Hematopoietic multipotent progenitor cell treated with erythropoietin and hydrocortisone succinate and interleukin-3 and kit ligand, for 8 days (in vitro differentiated cells): ENCODE measurements at places on chromosomes 12 and 14.

DNA sequence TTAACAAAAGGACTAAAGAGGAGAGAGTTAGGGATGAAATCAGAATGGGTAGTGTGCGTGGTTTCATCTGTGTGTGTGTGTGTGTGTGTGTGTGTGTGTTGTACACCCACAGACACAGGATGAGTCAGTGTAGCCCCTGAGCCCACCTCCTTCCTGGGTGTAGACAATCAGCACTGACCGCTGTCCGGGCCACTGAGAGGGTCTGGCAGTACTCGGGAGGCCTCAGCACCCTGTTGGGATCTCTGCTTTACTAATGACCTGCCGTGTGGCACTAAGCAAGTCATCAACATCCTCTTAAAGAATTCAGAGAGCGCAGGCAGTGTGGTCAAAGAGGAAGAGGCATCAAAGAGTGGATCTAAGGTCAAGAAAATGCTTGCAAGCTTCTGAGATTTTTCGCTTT is 112.6 kb downstream of the PRMT8 start:
- DNase-seq, result no peak

DNA sequence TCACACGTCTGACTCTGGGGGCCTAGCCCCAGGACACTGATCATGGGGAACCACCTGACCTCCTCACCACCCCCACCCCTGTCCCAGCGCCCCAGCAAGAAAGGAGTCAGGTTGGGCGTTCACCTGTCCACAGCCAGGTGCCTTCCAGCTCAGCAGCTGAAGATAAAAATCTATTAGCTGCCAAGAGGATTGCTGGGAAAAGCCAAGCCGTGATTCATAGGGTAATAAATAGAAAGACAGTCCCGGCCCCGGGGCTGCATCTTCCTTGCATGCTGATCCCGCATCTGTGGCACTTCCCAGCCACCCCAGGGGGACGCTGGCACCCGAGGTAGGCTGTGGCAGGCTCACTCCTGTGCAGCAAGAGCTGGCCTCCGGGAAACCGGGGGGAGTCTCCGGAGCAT is 70.2 kb upstream of the NCOR2 start:
- no peak for DNase-seq

- DNase-seq, result no peak
These were observed 150.0 kb downstream of the GPR65 start for GRCh38 chr14:88154926-88155325.

DNA sequence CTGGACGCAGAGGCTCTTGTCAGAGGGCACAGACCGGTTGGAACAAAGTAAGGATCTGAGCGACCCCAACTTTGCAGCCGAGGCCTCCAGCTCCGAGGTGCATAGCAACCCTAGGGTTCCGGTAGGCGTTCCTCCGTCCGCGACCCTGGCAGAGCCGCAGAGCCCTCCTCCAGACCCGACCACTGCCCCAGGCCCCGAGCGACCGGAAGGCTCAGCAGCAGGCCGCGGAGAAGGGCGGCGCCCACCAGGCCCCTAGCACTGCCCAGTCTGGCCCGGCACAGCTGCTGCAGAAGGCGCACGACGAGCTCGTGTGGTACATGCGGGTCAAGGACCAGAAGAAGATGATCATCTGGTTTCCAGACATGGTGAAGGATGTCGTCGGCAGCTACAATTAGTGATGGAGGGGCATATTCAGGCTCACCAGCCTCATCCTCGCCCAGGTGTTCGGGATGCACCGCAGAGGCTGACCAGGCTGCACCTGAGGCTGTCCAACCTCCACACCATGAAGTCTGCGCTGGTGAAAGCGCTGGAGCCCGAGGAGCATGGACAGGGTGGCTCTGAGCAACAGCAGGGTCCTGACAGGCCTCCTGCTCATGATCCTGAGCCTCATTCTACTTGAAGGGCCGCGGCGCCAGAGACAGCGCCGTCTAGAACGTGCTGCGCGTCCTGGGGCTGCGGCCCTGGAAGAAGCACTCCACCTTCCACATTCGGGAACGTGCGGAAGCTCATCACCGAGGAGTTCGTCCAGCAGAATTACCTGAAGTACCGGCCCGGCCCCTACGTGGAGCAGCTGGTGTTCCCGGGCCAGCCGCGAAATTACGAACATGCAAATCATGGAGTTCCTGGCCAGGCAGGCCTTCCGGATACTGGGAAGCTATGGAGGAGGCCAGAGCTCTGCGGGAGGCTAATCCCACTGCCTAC is 24.5 kb downstream of the CAPS2 start:
- no peak for DNase-seq

DNA sequence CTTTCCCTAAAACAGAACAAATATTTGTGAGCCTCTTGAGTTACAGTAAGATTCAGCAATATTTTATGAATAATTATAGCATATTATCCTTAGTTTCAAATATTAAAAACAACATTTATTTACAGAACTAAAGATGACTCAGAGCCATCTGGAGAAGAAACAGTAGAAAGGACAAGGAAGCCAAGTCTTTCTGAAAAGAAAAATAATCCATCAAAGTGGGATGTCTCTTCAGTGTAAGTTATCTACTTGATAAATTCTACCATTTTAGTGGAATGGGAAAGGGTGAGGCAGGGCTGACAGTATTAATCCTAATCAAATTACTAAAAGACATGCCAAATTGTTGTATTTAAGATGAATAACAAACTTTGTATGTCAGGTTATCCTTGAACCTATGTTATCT is 88.1 kb downstream of the DNAI7 start:
- DNase-seq, result no peak

DNA sequence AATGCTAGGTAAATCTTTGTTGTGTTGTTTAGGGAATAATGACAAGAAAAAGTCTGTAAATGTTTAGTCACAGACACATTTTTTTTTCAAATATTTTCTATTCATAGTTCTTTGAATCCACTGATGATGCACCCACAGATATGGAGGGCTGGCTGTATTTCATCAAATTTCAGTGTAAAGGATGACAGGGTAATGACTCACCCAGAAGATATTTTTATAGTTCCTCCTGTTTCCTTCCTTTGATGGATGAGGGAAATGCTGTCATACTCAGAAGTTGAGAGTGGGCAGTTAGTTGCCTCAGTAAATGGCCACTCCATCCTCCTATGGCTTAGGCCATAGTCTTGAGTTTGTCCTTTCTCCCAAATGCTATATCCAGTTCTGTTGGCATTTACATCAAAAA is 76.9 kb upstream of the REP15 start:
- no peak for DNase-seq

- no peak for DNase-seq
These were observed 136.0 kb downstream of the TSPAN9 start for GRCh38 chr12:3213188-3213587.

- peak; percentile 82 for DNase-seq
These were observed at the start of gene ZFHX2 for GRCh38 chr14:23551266-23552028. ZFHX2 (minus strand) TSS chr14:23551765; CDS start chr14:23535325, 16,440 bp downstream.

DNA sequence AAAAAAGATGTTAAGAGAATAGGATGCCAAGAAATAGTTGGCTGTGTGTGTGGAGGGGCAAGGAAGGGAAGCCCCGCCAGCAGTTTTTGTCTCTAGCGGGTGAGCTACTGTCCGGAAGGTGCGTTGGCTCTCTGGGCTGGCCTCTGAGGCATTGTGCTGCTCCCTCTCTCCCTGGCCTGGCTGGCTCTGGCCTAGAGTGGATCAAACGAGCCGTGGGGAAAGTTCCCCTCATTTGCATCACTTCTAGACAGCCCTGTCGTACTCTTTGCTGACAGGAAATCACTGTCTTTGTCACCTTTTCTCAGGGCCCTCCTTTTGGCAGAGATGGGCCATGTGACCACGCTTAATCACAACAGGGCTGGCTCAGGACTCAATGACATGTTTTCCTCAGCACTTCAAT is 236.1 kb upstream of the NPAS3 start:
- no peak for DNase-seq

GRCh38 chr14:39398382-39398781 is 33.9 kb downstream of the FBXO33 start:
- DNase-seq, result no peak

GRCh38 chr12:118741194-118741593 is 240.1 kb upstream of the SRRM4 start:
- DNase-seq, result no peak

DNA sequence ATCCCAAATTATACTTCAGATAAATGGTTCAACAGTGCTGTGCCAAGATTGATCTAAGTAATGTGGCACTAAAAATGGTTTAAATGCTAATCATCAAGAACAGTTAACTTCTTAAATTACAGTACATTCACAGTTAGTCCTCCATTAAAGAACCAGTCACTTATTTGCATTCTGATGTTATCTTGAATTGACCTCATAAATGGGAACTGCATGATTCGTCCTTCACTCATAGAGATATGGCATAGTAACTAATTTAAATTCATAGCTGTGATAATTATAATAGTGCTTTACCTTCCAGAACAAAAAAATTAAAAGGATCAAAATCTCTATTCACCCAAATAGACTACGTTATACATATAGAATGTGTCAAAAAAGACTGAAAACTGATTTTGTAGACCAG is 61.1 kb downstream of the COCH start:
- DNase-seq, result no peak

DNA sequence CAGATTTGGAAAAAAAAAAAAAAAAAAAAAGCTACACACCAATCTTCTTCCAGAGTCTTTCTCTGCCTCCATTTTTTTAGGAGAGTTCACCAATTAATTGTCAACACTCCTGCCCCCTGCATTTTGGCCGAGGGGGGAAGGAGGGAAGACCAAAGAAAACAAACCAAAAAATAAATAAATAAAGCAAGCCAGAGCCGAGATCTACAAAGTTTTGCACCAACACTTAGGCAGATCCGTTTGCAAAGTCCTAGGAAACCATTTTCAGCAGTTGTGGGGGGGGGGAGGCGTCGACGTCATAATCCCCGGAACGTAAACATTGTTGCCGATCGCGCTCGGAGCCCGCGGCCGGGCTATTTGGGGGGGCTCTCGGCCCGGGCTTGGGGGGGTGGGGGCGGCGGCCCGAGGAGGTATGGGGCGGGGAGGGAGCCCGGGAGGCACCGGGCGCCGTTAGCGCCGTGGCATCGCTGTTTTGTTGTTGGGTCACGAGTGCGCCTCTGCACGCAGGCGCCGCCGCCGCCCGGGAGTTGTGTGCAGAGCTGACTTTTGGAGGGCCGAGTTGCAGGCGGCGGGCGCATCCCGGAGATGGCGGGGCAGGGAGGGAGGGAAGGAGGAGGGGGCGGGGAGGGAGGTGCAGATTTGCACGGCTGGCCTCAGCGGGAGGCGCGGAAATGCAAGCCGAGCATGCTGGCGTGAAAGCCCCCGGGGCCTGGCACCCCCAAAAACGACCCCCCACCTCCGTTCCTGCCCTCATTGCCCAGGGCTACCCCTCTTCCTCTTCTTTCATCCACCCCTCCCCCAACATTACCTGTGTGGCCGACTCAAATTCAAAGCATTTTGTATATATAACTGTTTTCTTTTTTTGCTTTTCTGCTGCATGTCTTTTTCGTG is 598 bp downstream of the KDM2B start:
- peak; percentile 68 for DNase-seq

DNA sequence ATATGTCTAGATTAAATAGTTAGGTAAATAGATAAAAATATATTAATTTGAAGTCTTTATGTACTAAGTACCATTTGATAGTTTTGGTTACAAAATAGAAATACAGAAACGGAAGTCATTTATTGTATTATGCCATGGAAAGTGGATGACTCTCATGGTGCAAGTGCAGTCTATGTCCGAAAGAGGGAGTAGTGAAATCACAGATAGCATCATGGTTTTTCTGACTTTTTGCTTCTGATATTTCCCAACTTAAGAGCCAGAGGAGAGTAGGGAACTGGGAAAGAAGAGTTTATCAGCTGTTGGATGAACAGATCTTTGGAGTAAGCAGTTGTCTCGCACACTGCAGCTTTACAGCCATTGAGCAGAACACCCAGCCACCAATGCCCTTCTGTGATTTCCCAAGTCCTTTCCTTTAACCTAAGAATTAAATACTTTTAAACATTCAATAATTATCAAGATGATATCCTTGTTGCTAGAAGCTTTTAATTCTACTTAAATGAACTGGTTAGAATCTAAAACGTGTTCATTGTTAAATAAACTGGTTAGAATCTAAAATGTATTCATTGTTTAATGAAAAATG is 18.4 kb upstream of the SRGAP1 start:
- peak; percentile 46 for DNase-seq

GRCh38 chr12:130920723-130921381 is 32.9 kb upstream of the ADGRD1 start:
- no peak for DNase-seq

- no peak for DNase-seq
These were observed 88.1 kb downstream of the NINJ2 start for GRCh38 chr12:575129-575502.

DNA sequence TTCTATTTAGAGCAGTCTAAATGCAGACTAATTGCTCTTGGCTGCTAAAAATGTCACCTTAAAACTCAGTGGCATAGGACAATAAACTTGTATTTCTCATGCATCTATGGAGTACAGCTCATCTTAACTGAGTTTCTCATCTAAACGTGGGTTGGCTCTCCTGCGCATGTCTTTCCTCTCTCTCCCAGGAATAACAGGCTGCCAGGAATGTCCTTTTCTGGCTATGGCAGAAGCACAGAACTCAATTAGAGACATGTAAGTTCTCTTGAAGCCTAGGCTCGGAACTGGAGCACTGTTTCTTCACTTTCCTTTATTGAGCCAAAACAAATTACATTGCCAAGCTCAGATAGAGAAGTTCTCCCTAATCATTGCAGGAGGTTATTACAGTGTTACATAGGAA is 722.3 kb upstream of the FLRT2 start:
- DNase-seq, result no peak

DNA sequence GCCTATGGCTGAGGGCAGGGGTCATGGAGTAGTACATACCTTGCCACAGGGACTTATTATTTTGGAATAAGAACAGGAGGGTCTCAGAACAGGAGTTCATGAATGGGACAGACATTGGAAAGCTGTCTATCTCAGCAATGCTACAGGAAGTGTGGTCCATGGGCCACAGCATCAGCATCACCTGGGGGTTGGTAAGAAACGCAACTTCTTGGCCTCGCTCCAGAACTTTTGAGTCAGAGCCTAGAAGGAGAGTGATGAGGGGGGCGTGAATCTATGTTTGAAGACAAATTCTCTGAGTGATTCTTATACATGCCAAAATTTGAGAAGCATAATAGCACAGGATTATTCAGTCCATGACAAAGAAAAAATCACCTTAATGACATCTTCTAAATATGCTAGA is 156.6 kb downstream of the RPAP3 start:
- no peak for DNase-seq

DNA sequence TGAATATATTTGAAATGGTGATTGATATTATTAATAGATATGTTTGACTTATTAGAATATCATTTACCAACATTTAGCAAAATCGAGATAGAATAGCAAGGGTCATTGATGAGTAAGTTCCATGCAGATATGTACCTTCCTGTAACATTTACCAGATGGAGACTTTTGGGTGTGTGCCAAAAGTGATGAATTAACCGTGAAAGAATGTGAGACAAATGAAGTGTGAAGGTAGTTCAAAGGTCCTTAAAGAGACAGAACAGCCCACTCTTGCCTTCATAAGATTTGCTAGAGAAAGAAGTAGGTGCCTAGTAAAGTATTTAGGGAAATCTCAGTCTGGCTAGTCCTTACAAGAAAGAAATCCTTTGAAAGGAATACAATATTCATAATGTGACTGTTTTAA is 45.5 kb downstream of the FGD4 start:
- DNase-seq, result no peak

- no peak for DNase-seq
These were observed 28.0 kb downstream of the CEP290 start for GRCh38 chr12:88113871-88114270.
